Right forelimb (tissue), 1 donor: ENCODE measurements at places on chromosomes 3 and 15.
A peak's percentile ranks its signal among the peaks of the same experiment; 100 is the strongest.

GRCh38 chr3:94099311-94099710 lies 36.5 kb downstream of the NSUN3 start:
- DNase-seq = no peak

GRCh38 chr3:12708584-12709192 lies 44.8 kb upstream of the RAF1 start:
- no peak for DNase-seq

DNA sequence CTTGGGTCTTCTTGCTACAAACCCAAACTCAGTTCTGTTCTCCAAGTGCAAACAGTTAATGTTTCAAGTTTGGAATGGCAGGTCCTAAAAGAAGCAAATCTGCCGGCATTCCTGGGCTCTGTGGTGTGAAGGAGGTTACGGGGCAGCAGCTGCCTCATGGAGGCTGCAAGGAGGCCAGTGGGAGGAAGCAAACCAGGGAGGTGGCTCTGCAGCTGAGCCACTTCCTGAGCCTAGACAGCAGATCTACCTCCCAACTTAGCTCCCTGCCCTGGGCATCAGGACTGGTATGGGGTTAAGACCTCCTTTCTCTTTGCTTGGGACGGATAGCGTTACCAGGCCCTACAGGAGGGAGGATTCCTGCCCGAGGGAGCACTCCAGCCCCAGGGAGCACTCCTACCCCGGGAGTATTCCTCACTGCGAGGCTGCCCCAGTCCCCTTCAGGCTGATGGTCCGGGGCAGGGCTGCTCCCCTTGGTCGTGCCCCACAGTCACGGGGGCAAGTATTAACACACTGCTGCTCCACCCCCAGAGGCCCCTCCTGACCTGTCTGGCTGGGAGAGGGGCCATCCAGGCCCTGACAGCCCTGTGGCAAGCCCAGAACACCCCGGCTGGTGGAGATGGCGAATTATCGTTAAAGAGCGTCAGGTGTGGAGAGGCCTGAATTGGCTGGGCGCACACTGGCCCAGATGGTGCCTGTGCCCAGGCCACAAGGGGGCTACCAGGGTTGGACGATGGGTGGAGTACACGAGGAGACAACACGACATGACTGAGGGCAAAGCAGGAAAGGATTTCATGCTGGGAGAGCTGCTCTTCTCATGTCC lies 129.9 kb downstream of the ATP10A start:
- DNase-seq = no peak

- DNase-seq = peak; percentile 28
Measured at GRCh38 chr15:64921711-64922110, 10.0 kb downstream of the ANKDD1A start.

DNA sequence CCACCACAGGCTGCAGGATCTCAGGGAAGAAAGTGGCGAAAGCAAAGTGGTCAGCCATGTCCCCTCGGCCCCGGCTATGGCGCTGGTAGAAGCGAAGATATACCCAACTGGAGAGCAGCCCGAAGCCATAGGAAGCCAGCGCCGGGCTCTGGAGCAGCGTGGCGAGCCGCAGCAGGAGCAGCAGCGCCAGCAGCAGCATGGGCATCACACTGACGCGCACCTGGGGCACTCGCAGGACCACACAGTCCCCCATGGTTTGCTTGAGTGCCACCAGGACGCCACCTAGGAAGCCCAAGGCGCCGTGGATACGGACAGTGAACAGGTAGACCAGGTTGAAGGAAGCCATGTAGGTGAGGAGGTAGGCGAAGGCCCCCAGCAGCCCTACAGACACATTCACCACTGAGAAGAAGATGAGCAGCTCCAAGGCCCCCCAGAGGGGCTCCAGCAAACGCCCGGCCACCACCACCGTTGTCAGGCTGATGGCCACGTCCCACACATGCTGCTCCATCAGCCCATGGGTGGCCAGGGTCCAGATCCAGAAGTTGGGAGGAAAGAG lies 888 bp downstream of the TMEM115 start:
- no peak for DNase-seq
